H7 (cell line): ENCODE measurements at places on chromosomes 6 and 20. TPM values are rescaled to one million over a fixed set of nuclear protein-coding genes. Genes with fewer than 3 reads are reported as not detected.

The LY6G6D gene
- total RNA-seq = 2.8 TPM in 1 of 2 replicates, not detected in the other

The UTRN gene
- 13.4 and 24.1 TPM in 2 replicates for total RNA-seq

The PCMTD2 gene
- 38.0 and 57.6 TPM in 2 replicates for total RNA-seq

The LPIN3 gene
- total RNA-seq = 4.5 and 6.7 TPM in 2 replicates

The IPCEF1 gene
- total RNA-seq = 1.6 and 6.6 TPM in 2 replicates

The ZNF292 gene
- total RNA-seq = 7.6 and 12.6 TPM in 2 replicates

The THBS2 gene
- total RNA-seq = 12.7 and 13.3 TPM in 2 replicates

The ZNF165 gene
- 2.1 and 3.5 TPM in 2 replicates for total RNA-seq

The CLDN20 gene
- total RNA-seq = not detected in 2 replicates

The HLA-DRA gene
- total RNA-seq = 0.33 TPM in 1 of 2 replicates, not detected in the other

The LY6G6C gene
- not detected in 2 replicates for total RNA-seq

The SLC24A3 gene
- total RNA-seq = 0.44 and 0.48 TPM in 2 replicates

The PROKR2 gene
- 0.74 and 1.2 TPM in 2 replicates for total RNA-seq

The BPIFB2 gene
- not detected in 2 replicates for total RNA-seq

The GRIK2 gene
- 0.76 and 1.2 TPM in 2 replicates for total RNA-seq

The WFDC2 gene
- total RNA-seq = 10.0 and 16.5 TPM in 2 replicates

The SNX3 gene
- total RNA-seq = 81.7 and 88.9 TPM in 2 replicates

The PSORS1C1 gene
- 0.10 TPM in 1 of 2 replicates, not detected in the other for total RNA-seq

The TFAP2D gene
- not detected in 2 replicates for total RNA-seq

The SLC35B3 gene
- 7.4 and 8.5 TPM in 2 replicates for total RNA-seq

The TCF15 gene
- total RNA-seq = 4.2 and 5.1 TPM in 2 replicates

The NDUFAF4 gene
- total RNA-seq = 75.4 and 90.7 TPM in 2 replicates

The TSPO2 gene
- total RNA-seq = not detected in 2 replicates

The CPXM1 gene
- 105 and 109 TPM in 2 replicates for total RNA-seq

The CCDC170 gene
- total RNA-seq = 0.11 and 0.55 TPM in 2 replicates

The SYNCRIP gene
- 58.0 and 60.7 TPM in 2 replicates for total RNA-seq

The BPI gene
- not detected in 2 replicates for total RNA-seq

The CPNE5 gene
- total RNA-seq = 0.04 and 0.42 TPM in 2 replicates

The CST1 gene
- 10.5 and 46.0 TPM in 2 replicates for total RNA-seq

The SIRPD gene
- not detected in 2 replicates for total RNA-seq
